ENCODE measurements at places on chromosomes 13 and 19. TPM values are rescaled to one million over a fixed set of nuclear protein-coding genes. Genes with fewer than 3 reads are reported as not detected.

DNA sequence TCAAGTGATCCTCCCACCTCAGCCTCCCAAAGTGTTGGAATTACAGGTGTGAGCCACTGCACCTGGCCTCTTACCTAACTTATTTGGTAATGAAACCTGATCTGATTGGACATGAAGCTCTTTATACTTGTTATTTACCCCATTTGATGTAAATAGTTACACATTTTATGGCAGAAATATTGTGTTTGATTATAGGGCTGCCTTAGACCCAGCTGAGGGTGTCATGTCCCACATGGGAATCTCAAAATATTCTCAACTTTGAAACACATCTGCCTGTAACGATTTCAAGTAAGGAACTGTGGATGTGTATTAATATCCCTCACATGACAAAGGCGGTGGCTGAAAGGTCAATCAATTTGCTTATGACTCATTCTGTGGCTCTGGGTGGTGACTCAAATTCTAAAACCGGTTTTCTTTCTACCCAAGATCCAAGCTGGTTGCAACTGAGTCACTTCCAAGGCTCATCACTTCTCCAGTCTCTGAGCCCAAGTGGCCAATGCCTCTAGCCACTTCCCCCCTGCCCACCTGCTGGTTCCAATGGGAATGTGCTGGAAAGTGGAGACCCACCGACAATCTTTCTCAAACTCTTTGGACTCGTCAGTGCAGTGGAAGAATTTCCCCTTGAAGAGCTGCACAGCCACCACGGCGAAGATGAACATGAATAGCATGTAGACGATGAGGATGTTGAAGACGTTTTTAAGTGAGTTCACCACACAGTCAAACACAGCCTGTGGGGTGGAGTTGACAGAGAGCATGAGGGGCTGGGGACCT lies 110.9 kb downstream of the IER2 start:
- H3K36me3 ChIP-seq = peaks cover 2% of the 10 kb centered on the region
- H3K27me3 ChIP-seq = peaks cover 25% of the 10 kb centered on the region
- peaks cover 17% of the 10 kb centered on the region for H3K4me1 ChIP-seq
- H3K27ac ChIP-seq = peak overlapping the region; percentile 74

- peaks cover 56% of the 10 kb centered on the region for H3K36me3 ChIP-seq
- no peak overlapping the region for H3K27ac ChIP-seq
- H3K4me3 ChIP-seq = no peak overlapping the region
- peaks cover 44% of the 10 kb centered on the region for H3K4me1 ChIP-seq
Observed at GRCh38 chr19:17069193-17069592, 6.1 kb downstream of the HAUS8 start.

GRCh38 chr19:10288662-10289166 lies 1.0 kb upstream of the ICAM5 start:
- H3K36me3 ChIP-seq = peaks cover 26% of the 10 kb centered on the region
- H3K27me3 ChIP-seq = peaks cover 41% of the 10 kb centered on the region
- H3K4me3 ChIP-seq = peak overlapping the region; percentile 88

The RNF225 gene
- total RNA-seq = 1.1 TPM

- peak within 1 kb of the TSS; percentile 95 for H3K27ac ChIP-seq
- H3K36me3 ChIP-seq = peaks cover 43% of the 10 kb centered on the region
- H3K4me1 ChIP-seq = peaks cover 39% of the 10 kb centered on the region
- peak; percentile 92 for DNase-seq
- H3K27me3 ChIP-seq = no peaks in the 10 kb centered on the region
- peak within 1 kb of the TSS; percentile 97 for H3K4me3 ChIP-seq
Observed at GRCh38 chr19:38617764-38618589, at the start of gene MAP4K1. Gene MAP4K1 (minus strand): TSS chr19:38617953. CDS start chr19:38617895, 58 bp downstream.

GRCh38 chr19:18777301-18778075 lies 13.6 kb downstream of the COMP start:
- no peaks in the 10 kb centered on the region for H3K27me3 ChIP-seq
- DNase-seq = no peak
- no peak overlapping the region for H3K4me3 ChIP-seq
- no peak overlapping the region for H3K27ac ChIP-seq
- no peaks in the 10 kb centered on the region for H3K4me1 ChIP-seq

DNA sequence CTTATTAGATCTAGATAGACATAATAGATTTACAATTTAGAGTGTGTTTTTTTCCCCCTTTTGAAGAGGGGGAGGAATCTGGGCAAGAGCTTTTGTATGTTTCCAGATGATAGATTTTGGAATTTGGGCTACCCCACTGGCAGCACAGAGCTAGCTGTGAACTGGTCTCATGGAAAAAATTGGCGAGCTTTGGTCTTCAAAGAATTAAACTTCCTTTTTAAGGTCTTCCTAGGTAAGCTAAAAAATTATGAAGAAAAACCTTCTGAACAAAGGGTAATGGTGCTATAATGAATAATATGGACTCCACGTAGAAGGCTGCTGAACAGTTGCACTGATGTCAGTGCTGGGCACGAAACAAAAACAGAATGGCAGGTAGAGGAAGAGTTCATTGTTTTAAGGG lies 109.3 kb downstream of the ZIC5 start:
- no peak overlapping the region for H3K27ac ChIP-seq
- peaks cover 9% of the 10 kb centered on the region for H3K4me1 ChIP-seq
- no peak overlapping the region for H3K4me3 ChIP-seq
- no peak for DNase-seq
- H3K36me3 ChIP-seq = no peaks in the 10 kb centered on the region
- peaks cover 72% of the 10 kb centered on the region for H3K27me3 ChIP-seq

- H3K4me3 ChIP-seq = no peak overlapping the region
- no peak overlapping the region for H3K27ac ChIP-seq
- DNase-seq = no peak
- H3K4me1 ChIP-seq = peaks cover 8% of the 10 kb centered on the region
- peaks cover 30% of the 10 kb centered on the region for H3K36me3 ChIP-seq
Observed at GRCh38 chr13:21149568-21149967, 26.8 kb downstream of the SKA3 start.

DNA sequence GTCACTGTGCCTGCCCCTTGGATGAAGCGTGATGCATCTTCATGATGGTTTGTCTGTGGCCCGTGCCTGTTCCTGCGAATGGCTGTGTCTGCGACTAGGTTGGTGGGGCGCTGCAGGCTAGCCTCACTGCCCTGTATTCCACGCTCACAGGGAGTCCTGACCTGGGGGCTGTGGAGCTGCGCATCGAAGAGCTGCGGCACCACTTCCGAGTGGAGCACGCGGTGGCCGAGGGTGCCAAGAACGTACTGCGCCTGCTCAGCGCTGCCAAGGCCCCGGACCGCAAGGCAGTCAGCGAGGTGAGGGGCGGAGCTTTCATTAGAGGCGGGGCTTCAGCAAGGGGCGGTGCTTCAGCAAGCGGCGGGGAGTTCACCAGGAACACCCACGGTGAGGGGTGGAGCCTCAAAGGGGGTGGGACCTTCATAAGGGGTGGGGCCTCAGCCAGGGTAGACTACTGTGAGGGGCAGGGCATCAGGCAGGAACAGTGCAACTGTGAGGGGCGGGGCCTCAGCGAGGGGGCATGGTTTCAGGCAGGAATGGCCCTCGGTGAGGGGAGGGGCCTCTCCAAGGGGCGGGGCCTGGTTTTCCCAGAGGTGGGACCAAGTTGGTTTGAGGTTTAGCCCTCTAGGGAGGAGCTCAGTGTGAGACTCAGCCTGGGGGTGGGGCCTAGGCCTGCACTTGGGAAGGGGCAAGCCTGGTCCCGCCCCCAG lies 17.2 kb downstream of the PKN1 start:
- H3K27ac ChIP-seq = peak overlapping the region; percentile 4
- no peak overlapping the region for H3K4me3 ChIP-seq
- no peaks in the 10 kb centered on the region for H3K27me3 ChIP-seq
- peaks cover 4% of the 10 kb centered on the region for H3K4me1 ChIP-seq
- H3K36me3 ChIP-seq = peaks cover 62% of the 10 kb centered on the region

DNA sequence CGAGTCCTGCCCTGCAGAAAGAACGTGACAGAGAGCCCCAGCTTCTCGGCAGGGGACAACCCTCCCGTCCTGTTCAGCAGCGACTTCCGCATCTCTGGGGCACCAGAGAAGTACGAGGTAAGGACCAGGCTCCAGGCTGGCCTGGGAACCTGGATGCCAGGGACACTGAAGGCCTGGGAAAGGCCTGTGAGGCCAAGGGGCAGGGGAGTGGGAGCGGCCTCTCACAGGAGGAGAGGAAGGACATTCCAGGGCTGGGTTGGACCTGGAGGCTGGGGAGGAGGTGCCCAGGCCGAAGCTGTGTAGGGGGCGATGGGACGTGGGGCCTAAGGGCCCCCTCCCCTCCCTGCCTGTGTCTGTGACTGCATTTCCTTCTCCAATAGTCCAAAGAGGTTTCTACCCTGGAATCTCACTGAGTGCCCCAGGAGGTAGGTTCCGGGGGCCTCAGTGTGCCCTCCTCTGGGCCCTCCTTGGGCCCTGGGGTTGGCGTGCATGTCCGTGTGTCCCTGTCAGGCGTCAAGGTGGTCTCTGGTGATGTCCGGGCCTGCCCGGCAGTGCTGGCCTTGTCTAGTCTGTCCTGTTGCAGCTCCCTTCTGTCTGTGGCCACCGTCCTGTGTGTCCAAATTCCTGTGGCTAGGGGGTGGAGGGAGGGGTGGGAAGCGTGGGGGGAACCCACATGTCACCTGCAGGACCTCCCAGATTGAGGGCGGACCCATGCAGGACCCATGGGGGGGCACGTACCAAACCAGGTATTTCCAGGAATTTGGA lies 16.9 kb upstream of the CD22 start:
- H3K4me1 ChIP-seq = no peaks in the 10 kb centered on the region
- no peaks in the 10 kb centered on the region for H3K36me3 ChIP-seq
- no peak overlapping the region for H3K27ac ChIP-seq

DNA sequence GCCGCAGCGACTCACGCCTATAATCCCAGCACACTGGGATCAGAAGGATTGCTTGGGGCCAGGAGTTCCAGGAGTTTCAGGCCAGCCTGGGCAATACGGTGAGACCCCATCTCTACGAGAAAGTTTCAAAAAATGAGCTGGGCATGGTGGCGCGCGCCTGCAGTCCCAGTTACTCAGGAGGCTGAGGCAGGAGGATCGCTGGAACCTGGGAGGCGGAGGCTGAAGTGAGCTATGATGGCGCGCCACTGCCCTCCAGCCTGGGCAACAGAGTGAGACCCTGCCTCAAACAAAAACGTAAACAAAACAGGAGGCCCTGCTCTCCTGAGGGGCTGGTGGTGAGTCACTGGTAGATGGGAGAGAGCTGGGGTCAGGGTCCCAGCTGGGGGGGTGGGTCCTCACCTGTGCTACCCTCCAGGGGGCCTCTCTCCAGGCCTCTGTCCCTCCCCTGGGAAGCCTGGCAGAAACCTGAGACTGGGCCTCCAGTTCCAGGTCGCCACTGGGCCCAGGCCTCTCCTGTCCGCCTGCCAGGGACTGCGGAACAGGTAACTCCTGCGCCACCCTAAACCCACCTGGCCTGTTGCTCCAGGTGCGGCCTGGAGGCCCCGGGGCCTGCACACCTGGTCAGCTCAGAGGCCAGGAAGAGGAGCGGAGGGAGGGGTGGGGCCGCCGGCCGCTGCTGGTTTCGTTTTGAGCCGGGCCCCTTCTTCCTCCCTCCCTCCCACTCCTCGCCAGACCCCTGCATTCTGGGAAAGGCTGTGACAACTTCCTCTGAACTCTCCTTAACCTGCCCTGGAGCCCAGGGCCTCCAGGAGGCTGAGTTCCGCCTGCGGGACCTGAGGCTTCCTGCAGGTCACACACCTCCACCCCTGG lies 17.2 kb upstream of the ZBTB7A start:
- peaks cover 4% of the 10 kb centered on the region for H3K36me3 ChIP-seq
- peaks cover 42% of the 10 kb centered on the region for H3K4me1 ChIP-seq
- peak; percentile 85 for DNase-seq

The PRODH2 gene
- not detected for total RNA-seq

GRCh38 chr13:107809125-107809524 lies 406.2 kb downstream of the LIG4 start:
- H3K36me3 ChIP-seq = no peaks in the 10 kb centered on the region
- no peak overlapping the region for H3K4me3 ChIP-seq
- no peaks in the 10 kb centered on the region for H3K27me3 ChIP-seq
- H3K4me1 ChIP-seq = no peaks in the 10 kb centered on the region
- no peak for DNase-seq

The ELSPBP1 gene
- total RNA-seq = not detected

The KIR3DL2 gene
- total RNA-seq = 0.47 TPM

- no peaks in the 10 kb centered on the region for H3K27me3 ChIP-seq
- H3K4me1 ChIP-seq = peaks cover 17% of the 10 kb centered on the region
- H3K4me3 ChIP-seq = peak overlapping the region; percentile 65
- peak; percentile 87 for DNase-seq
- H3K27ac ChIP-seq = peak overlapping the region; percentile 66
- no peaks in the 10 kb centered on the region for H3K36me3 ChIP-seq
Observed at GRCh38 chr13:84137292-84137691, 255.0 kb upstream of the SLITRK1 start.

DNA sequence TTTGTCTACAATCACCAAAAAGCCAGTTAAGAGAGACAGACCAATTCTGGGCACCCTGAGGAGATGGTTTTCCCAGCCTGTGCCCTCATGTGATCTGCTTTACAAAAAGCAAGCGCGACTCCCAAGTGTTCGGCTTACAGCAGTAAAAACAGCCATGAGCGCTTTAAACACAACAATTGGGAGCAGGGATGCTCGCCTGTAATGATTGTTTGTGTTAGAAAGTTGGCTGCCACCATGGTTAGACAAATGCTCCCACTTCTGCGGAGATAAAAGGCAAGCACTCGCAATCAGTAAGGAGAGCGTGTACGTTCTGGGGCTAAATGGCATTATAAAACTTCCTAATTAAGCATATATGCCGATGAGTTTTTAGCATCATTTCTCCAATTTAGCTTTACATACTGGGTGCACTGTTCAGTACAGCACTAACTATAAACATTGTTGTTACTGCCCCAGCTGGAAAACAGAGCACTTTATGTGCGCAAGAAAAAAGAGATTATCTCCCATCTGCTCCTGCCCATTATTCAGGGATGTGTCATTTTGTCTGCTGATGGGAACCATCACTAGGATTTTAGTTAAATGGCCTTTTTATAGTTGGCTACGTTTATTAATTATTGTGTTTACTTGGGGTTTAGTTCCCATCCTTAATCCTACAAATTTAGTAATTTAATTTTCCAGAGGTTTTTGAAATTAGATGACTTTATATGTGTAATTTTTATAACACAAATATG lies 309.3 kb upstream of the MAB21L1 start:
- no peak overlapping the region for H3K27ac ChIP-seq
- no peak for DNase-seq
- H3K4me3 ChIP-seq = no peak overlapping the region
- H3K4me1 ChIP-seq = no peaks in the 10 kb centered on the region
- H3K27me3 ChIP-seq = no peaks in the 10 kb centered on the region
- H3K36me3 ChIP-seq = no peaks in the 10 kb centered on the region

Data from activated CD4-positive, alpha-beta T cell treated with anti-CD3 and anti-CD28 coated beads, Interleukin-2, amount 10 ng/mL, durations not matched to agents 24 days and 14 days (primary cell).